ENCODE measurements at places on chromosomes 7 and 10. TPM values are rescaled to one million over a fixed set of nuclear protein-coding genes. Genes with fewer than 3 reads are reported as not detected.

GRCh38 chr10:69468751-69469089, 17.5 kb downstream of the TSPAN15 start:
- no peak for DNase-seq

- DNase-seq: no peak
These were observed 66.1 kb downstream of the LSMEM1 start for GRCh38 chr7:112546723-112547513.

DNA sequence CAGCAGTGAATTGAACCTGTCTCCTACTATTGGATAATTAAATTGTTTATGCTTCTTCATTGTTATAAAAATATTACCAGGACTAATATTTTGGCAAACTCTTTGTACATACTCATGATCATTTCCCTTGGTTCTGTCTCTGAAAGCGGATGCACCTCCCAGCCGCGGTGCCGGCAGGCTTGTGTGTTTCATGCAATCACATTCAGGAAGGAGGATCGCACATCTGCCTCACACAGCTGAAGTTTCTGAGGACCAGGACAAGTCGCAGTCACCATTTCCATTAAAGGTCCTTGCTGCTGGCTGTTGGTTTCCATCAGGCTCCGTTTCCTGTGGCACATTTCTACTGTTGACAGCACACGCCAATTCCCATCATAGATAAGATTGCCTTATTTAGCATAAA, 117.8 kb upstream of the SHH start:
- no peak for DNase-seq

- DNase-seq: no peak
These were observed 58.0 kb downstream of the IPMK start for GRCh38 chr10:58209669-58210068.

- no peak for DNase-seq
These were observed 87.9 kb downstream of the ZNF467 start for GRCh38 chr7:149685455-149685854.

GRCh38 chr7:50449501-50449880, 659 bp downstream of the FIGNL1 start:
- DNase-seq: no peak

DNA sequence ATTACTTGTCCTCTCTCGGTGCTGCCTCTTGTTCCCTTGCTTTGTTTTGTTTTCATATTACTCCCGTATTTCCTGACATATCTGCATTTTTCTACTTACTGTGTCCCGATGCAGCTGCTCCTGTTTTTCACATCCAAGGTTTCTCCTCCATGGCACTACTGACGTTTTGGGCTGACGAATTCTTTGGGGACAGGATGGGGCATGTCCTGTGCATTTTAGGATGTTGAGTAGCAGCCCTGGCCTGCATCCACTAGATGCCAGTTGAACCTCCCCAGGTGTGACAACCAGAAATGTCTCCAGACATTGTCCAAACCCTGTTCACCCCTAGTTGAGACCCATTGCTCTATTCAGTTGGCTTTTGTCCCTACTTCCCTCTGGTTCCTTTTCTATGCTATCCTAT, 12.4 kb downstream of the ZNF789 start:
- DNase-seq: no peak

GRCh38 chr7:111586711-111587409, 24.6 kb upstream of the IMMP2L start:
- no peak for DNase-seq

GRCh38 chr10:93072713-93073538, 767 bp upstream of the CYP26A1 start:
- DNase-seq: no peak

DNA sequence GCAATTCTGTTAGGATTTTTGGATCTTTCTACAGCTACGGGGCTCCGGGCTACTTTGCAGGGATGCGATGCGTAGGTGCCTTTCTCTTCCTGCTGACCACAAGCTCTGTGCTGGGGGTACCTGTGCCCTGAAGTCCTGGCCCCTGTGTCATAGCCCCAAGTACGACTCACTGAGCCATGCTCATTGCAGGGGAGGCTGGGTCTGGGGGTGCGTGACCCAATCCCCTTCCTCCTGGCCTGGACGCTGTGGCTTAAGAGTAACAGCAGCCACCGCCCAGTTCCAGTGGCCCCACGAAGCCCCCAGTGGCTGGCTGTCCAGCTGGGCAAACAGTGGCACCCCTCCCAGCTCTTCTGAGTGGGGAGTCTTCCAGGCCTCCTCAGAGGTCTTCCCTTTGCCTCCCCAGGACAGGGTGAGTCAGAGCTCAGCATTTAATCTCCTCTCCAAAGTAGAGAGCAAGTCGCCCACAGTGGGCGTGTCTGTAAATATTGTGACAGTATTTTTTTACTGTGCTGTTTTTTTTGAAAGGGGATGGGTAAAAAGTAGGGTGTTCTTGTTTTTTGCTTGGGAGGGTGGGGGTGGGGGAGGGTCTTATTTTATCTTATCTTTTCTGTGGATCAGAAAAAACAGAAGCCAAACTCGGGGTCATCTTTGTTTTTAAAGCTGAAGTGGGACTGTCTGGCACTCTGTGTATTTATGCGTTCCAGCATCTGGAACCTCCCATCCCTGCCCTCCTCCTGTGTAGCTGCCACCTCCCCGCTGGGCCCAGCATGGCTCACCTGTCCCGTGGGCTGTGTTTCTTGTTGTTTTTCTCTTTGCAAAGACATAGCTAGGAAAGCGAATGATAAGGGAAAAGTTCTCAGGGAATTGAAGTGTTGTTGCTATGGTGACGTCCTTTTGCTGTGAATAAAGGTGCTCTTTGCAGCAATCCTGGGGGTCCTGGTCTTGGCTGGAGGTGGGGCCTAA, 8.2 kb downstream of the LFNG start:
- DNase-seq: peak; percentile 81

DNA sequence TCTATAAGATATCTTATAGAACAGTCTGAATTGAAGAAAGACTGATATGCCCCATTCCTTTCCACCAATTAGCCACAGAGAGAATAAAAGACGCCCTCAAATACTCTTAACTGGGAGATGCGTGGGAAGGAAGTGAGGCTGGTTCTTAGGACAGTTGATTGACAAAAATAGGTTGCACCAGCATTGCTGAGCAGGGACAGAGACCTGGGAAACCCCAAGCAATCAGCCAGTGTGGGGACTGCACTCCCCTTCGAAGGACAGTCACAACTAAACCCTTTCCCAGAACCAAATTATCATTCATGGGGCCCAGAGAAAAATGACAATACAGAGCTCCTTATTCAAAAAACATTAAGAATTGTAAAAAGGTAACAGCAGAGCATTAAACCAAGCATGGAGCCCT, 196.9 kb upstream of the GHITM start:
- no peak for DNase-seq

- no peak for DNase-seq
These were observed 31.9 kb downstream of the MICU1 start for GRCh38 chr10:72593963-72594362.

GRCh38 chr7:32061346-32061745, 8.9 kb downstream of the PDE1C start:
- DNase-seq: no peak

- DNase-seq: no peak
These were observed 591.9 kb upstream of the MGMT start for GRCh38 chr10:128875030-128875744.

DNA sequence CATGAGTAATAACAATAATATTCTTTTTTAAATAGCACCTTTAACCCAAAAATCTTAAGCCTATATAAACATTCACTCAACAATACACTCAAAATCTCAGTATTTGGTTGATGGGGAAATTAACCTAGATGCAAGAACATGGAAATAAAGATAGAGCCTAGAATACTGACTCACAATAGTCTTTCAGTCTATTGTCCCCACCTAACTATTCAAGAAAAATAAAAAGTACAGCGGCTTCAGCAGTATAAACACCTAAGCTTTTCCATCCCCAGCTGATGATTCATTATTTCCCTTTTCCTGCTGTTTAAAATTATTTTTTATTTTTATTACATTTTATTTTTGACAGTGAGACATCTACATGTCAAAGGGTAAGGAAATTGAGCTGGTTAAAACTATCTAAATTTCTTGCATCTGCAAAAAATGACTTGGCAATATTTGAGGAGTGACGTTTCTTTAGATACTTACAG, 201.4 kb downstream of the FZD1 start:
- DNase-seq: no peak

DNA sequence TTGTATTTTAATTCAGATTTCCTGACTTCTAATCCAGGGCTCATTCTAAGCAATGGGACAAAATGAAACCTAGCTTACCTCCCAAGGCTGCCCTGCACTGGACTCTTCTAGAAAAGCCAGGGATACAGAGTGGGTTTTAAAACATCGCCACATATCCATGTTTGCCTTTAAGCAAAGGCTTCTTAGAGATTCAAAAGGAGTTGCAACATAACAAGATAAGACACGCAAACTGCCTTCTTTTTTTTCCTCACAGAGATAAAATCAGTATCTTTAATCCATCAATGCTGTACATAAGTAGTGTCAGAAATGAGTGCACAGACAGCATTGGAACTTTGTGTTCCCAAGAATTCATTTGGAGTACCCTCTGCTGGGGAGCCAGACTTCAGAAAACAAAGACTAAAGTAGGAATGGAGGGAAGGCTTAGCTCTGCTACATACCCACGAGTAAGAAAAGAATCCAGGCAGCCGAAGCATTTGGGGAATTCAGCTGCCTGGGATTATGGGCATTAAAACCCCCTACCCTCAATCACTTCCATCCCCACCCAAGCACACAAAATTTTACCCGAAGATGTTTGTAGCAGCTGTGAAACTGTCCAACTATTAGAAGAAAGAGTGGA, 427.8 kb downstream of the ARL4A start:
- no peak for DNase-seq

- DNase-seq: peak; percentile 53
These were observed 147.3 kb downstream of the CELF2 start for GRCh38 chr10:11164803-11165590.

GRCh38 chr7:32034052-32034451, 36.2 kb downstream of the PDE1C start:
- DNase-seq: no peak

GRCh38 chr10:98538472-98538871, 91.7 kb upstream of the HPS1 start:
- DNase-seq: no peak

DNA sequence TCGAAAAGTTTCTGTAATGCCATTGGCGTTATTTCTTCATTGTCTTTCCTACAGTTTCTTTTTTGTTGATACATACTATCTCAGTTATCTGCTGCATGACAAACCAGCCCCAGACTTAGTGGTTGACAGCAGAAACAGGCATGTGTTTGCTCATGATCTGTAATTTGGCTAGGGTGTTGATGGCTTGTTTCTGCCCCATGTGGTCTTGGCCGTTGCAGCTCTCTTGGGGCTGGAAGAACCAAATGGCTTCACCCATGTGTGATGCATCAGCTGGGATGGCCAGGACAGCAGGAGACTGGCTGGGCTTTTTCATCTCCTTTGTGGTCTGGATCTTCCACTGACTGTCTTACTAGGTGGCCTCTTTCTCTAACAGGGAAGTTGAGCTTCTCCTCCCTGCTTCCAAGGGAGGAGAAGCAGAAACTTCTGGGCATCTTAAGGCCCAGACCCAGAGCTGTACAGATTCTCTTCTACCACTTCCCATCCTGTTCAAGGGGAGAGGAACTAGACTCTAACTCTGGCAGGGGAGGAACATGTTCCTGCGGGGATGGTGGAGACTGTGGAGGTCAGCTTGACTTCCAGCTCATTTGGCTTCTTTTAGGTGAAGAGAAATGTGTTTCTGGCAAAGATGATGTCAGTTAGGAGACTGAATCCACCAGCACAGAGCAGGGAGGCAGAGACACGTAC, 89.3 kb downstream of the FANK1 start:
- no peak for DNase-seq

The BUD23 gene
- 79.5 TPM for total RNA-seq

The ASIC3 gene
- 1.0 TPM for total RNA-seq

The IL2RA gene
- 2.4 TPM for total RNA-seq

The FAM180A gene
- total RNA-seq: 0.45 TPM

The GIMAP2 gene
- 6.9 TPM for total RNA-seq

The UTF1 gene
- not detected for total RNA-seq

The HMX2 gene
- total RNA-seq: 0.15 TPM

The LRGUK gene
- total RNA-seq: 0.69 TPM

The GALNT17 gene
- 0.37 TPM for total RNA-seq

All from colonic mucosa (tissue), 4 donors.